ENCODE measurements at places on chromosomes 1 and 21.

GRCh38 chr1:208437401-208437800, 193.2 kb upstream of the PLXNA2 start:
- no peak for DNase-seq

GRCh38 chr1:78318011-78318410, 172.8 kb upstream of the PTGFR start:
- no peak for DNase-seq

DNA sequence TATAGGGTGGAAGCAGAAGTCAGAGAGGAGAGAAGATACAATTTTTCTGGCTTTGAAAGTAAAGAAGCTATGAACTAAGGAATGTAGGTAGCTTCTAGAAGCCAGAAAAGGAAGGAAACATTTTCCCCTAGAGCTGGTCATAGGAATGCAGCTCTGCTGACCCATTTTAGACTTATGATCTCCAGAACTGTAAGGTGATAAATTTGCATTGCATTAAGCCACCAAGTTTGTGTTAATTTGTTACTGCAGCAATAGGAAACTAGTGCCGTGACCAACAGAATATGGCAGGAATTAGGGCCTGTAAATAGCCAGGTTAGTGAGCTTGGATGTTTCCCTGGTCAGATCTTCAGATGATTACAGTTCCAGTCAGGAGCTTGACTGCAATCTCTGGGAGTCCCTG, 244.3 kb upstream of the C1orf105 start:
- DNase-seq = no peak

DNA sequence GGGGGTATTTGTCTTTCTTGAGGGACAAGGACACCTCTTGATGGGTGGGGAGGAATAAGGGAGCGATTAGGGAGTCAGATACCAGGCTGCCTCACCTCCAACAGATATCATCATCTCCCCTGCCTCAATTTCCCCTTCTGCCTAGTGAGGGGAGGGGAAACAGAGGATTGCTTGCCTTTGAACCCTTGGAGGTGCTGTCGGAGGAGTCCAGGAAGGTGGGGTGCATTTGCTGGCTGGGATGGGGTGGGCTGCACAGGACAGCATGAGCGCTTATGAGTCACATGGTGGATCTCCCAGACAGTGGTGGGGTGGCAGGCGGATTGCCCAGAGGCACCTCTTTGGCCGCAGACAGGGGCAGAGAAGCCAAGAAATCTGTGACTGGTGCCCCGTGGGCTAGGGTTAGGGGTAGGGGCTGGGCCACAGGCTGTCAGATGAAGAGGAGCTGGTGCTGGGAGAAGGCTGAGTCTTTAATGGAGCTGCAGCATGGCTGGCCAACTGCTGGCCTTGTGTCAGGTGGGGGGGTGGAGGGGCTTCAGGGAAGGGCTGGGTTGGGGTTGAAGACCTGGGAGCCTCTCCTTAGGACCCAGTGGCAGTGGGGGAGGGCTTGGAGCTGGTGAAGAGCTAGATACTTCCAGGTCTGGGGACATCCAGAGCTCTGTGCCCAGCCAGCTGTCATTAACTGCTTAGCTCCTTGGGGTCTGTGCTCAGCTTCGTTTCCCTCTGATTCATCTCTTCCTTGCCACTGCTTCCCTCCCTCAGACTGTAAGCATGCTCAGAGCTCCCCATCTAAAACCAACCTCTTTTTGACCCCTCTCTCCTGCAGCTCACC, 7.0 kb upstream of the ADORA1 start:
- no peak for DNase-seq

DNA sequence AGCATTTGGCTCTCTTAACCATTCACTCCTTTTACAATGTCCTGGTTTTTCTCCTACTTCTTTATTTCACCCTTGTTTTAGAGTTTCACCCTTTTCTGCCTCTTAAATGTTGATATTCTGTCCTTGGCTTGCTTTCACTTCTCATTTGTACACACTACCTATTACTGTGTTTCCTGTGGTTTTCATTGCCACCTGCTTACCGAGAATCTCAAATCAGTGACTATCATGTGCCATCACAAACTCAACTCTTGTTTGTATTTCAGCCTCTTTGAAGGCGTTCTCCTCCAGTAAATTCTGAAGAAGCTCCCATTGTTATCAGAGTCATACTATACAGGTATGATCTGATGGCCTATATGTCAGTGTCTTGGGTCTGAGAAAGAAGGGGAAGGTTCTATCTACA, 65.7 kb downstream of the NPHS2 start:
- DNase-seq = no peak

GRCh38 chr1:168340781-168341482, 60.3 kb downstream of the TBX19 start:
- DNase-seq = no peak

- DNase-seq = no peak
These were observed 272.7 kb downstream of the SDCCAG8 start for GRCh38 chr1:243528459-243529121.

DNA sequence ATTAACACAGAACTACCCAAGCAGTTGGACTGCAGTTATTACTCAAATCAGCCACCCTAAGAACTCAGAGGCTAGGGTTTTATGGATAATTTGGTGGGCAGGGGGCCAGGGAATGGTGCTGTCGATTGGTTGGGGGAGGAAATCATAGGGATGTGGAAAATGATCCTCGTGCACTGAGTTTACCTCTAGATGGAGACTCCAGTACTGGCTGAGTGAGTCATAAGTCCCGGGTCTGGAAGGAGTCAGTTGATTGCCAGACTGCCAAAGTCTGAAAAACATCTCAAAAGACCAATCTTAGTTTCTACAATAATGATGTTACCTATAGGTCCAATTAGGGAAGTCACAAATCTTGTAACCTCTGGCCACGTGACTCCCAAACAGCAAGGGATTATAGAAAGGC, 257.5 kb upstream of the PRMT6 start:
- no peak for DNase-seq

DNA sequence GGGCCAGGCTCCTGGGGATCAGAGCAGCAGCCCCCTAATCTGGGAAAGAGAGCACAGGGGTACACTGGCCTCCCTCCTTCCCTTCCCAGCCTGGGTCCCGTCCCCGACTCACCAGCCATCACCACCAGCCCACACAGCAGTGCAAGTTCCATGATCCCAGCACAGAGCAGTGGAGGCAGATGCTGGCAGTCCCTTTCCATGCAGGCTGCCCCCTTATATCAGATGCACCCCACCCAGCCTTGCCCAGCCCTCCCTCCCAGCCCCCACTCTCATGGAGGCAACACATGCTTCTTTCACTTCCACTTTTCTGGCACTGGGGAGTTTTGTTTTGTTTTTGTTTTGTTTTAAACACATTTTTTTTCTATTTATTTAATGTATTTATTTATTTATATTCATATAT, at the start of gene PLA2G2D:
Gene PLA2G2D, minus strand, starts transcription at position 190 of the 400 bp plus-strand sequence. Its CDS starts 38 bp downstream, at position 152.
- DNase-seq = no peak

DNA sequence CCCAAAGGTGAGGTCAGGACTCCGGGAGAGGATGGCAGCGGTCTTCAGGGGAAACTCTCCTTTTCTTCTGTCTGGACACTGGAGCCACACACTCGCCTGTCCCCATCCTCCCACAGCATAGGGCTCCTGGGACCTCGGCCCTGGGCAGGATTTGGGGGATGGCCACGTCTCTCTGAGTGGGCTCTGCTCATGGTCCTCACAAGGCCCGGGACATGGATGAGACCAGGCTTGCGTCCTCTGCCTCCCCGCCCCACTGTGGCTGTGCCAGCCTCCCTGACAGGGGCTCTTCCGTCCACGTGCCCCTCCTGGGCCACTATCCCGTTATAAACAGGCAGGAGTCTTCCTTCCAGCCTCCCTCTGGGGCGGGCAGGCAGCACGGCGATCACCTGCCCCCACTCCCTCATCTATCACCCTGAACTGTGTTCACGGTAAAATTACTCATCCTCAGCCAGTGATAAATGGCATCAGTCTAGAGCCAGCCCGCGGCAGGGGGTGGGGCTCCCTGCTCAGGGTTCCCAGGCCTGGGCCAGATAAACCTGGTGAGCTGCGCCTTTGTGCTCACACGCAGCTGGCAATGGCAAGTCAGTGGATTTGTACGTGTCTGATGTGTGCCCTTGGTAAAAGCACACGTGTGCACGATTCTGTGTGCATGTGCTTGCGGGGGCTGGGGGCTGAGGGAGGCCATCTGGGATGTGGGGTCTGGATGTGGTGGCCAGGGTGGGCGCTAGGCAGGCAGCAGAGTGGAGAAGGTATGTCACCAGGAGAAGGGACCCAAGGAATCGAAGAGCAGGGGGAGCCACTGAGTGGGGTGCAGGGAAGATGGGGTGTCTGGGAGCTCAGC, 12.6 kb upstream of the SAMD11 start:
- no peak for DNase-seq

- no peak for DNase-seq
These were observed 8.6 kb downstream of the H6PD start for GRCh38 chr1:9243066-9243739.

DNA sequence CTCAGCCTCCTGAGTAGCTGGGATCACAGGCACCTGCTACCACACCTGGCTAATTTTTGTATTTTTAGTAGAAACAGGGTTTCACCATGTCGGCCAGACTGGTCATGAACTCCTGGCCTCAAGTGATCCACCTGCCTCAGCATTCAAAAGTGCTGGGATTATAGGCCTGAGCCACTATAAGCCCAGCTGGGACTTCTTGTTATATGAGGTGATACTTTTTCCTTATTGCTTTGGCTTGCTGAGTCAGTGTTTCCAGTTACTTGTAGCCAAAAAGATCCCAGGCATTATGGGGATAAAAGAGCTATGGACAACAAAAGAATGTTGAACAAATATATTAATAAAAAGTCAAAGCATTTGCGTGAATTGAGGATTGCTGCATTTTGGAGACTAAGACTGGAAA, 69.9 kb upstream of the LPGAT1 start:
- no peak for DNase-seq

DNA sequence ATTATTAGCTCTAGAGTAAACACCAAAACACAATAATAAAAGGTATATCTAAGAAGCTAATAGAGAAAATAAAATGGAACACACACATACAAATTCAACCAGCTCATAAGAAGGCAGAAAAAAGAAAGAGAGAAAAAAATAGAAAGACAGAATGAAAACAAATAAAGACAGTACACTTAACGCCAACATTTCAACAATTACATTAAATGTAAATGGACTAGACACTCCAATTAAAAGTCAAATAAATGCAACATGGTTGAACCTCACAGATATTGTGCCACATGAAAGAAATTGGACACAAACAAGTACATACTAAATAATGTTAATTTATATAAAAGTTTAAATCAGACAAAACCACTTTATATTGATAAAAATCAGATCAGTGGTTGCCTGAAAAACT, 56.0 kb downstream of the SLC44A5 start:
- no peak for DNase-seq

DNA sequence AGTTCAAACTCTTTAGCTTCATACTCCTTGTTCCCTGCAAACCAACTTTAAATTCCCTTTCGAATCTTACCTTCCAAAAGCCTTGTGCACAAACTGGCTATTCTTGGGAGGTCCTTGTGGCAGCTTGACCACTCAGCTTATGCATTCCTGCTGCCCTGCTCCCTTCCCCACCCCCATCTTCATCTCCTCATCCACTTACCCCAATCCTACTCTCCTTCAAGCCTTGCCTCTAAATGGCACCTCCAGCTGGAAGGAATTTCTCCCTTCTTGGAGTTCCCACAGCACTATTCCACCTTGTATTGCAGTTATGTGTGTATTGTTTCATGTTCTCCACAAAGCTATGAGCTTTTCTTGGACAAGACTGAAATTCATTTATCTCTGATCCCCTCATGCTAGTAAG, 15.3 kb upstream of the DIRAS3 start:
- no peak for DNase-seq

DNA sequence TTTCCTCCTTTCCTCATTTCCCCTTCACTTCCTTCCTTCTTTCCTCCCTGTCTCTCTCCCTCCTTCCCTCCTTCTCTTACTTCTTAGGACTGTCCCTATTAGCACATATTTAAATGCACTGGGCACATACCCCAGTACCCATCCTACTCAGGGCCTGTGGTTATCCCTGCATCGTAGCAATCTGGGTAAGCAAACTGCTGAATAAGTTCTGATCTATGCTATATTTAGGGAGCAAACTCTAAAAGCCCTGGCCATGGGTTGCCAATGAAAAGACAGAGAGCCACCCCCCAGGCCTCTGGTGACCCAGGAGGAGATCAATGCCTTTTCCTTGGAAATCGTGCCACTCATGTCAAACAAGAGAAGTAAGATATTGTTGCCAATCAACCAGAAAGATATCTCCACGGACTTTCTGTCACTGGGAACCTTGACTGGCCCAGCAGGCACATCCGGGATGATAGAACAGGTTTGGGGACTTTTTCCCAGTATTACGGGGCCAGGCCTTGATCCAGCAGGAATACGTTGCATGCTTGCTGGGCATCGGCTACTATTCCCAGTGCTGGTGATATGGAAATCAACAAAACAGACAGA, 5.4 kb downstream of the FAM3B start:
- DNase-seq = no peak
